ENCODE measurements at places on chromosomes 6 and 20.
A peak's percentile ranks its signal among the peaks of the same experiment; 100 is the strongest.

DNA sequence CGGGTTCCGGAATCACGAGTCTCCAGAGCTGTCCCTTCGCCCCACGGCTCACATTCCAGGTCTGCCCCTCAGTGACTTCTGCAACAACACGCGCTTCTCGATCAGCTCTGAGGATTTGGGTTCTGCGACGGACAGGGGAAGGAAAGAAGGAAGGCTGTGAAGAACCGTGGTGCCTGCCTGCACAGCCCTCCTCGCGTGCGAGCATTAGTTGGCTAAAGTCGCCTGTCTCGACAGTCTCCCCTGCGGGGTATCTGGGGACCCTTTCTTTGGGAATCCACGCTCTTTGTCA, 23.1 kb downstream of the VPS52 start:
- DNase-seq, result peak; percentile 15

GRCh38 chr6:131367206-131367873, 205.7 kb upstream of the ARG1 start:
- no peak for DNase-seq

DNA sequence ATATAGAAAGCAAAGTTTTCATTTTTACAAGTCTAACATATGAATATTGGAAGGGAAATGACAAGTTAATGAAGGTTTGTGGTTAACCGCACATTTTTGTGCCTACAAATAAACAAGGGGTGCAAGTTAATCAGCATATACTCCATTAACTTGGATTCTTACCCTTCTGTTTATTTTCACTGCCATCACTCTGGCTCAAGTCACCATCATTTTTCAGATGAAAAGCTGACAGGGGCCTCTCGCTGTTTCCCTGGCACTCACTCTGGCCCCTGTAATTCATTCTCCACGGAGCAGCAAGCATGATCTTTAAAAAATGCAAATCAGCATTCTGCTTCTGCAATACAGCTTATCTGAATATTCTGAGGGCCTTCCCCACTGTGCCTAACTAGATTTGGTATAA, 29.8 kb downstream of the APCDD1L start:
- no peak for DNase-seq

DNA sequence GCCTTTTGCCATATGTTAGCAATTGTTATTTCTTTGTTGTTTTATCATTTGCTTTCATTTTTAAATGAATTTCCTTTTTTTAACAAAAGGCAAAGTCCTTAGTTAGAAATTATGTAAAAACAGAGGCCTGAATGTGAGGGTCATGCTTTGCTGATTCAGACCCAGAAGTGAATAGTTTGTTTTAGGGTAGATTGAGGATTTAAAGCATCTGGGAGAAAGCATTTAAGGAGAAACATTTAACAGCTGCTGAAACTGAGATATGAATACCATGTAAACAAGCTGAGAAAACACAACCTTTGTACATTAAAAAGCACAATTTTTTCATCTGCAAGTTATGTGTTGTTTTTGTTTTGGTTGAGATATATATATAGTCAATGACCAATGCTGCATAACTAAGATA, 8.0 kb downstream of the HTR1B start:
- no peak for DNase-seq

- DNase-seq, result no peak
These were observed 33.1 kb downstream of the HBS1L start for GRCh38 chr6:135021310-135022049.

- DNase-seq, result no peak
These were observed 46.3 kb downstream of the UNC5CL start for GRCh38 chr6:40992746-40993145.

- DNase-seq, result no peak
These were observed 56.0 kb downstream of the TENT5A start for GRCh38 chr6:81696524-81696923.

- no peak for DNase-seq
These were observed 33.1 kb upstream of the LCA5 start for GRCh38 chr6:79570129-79571029.

DNA sequence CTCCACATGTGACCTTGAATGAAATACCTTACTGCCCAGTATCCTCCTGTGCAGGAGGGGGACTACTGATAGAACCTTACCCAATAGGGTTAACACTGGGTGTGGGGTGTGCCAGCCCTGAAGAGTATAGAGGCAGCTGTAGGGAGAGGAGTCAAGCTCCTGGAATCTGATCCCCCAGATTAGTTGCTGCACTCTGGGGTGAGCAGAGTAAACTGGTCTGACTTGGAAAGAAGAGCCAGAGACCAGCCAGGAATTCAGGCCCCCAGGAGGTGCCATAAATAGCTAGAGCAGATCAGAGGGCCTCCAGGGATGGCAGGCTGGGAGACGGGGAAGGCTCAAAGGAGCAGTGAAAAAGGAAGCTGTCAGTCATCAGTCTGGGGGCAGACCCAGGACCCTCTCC, 3.5 kb upstream of the APOBEC2 start:
- no peak for DNase-seq

GRCh38 chr6:167094820-167095637, 27.9 kb upstream of the CCR6 start:
- no peak for DNase-seq

DNA sequence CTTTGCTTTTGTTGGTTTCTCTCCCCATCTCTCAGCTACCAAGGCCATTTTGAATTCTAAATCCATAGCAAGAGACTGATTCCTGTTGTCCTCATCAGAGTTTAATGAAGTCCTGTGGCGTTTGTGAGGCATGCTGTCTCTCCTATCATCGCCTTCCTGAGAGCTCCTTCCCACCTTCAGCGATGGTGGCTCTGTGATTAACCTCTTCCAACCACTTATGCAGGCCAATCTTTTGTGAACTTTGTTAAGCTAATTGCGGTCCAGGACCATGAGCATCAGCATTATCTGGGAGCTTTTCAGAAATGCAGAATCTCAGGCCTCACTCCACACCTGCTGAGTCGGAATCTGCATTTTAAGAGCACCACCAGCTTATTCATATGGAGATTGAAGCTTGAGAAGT, 272.5 kb upstream of the CDYL start:
- no peak for DNase-seq

- DNase-seq, result no peak
These were observed 112.8 kb downstream of the ADGRG6 start for GRCh38 chr6:142414462-142415250.

GRCh38 chr6:121510568-121511177, 75.2 kb downstream of the GJA1 start:
- no peak for DNase-seq

DNA sequence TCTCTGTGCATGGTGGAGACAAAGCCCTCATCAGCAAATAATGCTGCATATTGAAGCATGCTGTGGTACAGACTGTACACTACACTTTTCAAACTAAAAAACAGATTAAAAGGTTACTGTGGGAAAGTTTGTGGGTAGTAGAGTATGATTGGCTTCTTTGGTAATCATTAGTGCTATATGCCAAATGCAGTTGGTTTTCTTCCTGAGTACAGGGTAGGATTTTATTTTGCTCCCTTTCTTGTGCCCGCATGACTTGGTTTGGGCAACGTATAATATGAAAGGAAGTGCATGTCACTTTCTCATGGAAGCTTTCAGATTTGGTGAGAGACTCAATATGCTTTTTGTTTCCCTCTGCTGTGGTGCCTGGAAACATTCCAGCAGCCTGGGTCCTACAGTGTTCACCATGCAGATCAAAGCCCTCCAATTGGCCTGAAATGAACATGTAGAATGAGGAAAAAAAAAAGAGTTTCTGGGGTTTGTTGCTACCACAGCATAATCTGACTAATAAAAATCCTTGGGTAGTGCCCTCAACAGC, 270.7 kb upstream of the ADGRB3 start:
- DNase-seq, result no peak

GRCh38 chr6:54053881-54054391, 57.3 kb upstream of the MLIP start:
- DNase-seq, result no peak

- DNase-seq, result no peak
These were observed 35.1 kb upstream of the FAM83C start for GRCh38 chr20:35327074-35327976.

- no peak for DNase-seq
These were observed 127.3 kb upstream of the RALGAPA2 start for GRCh38 chr20:20839771-20840170.

DNA sequence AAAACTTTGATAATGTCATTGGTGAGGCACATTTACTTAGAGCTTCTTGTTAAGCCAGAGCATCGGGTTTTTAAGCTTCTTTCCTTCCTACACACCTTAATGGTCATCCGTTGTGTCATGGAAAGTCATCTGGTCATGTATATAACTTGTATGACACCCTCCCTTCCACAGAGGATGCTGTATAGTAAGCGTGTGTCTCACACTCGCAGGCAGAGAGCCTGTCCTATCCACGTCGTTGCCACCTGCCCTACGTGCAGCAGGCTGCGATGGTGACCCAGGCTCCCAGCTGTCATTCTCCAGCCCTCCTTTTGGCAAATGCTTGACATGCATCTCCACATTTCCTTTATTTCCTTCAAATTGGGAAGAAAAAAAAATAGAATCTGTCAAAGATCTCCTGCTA, 85.6 kb downstream of the MYB start:
- DNase-seq, result no peak

DNA sequence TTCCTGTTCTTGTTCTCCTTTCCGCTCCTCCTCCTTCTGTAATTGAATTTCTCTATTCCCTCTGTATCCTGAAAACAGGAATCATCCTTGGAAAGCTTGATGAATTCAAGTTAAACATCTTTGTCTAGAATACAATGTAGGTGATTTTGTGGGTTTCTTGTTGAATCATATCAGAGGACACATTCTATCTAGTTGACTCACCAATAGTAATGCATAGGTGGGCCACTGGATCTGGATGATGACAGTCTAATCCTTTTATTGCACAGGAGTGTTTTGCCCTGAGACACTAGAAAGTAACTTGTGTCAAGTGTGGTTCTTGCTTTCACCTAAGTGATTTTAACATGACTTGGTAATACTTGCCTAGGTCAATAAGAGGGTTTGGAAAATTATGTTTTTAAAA, 164.3 kb downstream of the RFPL4B start:
- no peak for DNase-seq

DNA sequence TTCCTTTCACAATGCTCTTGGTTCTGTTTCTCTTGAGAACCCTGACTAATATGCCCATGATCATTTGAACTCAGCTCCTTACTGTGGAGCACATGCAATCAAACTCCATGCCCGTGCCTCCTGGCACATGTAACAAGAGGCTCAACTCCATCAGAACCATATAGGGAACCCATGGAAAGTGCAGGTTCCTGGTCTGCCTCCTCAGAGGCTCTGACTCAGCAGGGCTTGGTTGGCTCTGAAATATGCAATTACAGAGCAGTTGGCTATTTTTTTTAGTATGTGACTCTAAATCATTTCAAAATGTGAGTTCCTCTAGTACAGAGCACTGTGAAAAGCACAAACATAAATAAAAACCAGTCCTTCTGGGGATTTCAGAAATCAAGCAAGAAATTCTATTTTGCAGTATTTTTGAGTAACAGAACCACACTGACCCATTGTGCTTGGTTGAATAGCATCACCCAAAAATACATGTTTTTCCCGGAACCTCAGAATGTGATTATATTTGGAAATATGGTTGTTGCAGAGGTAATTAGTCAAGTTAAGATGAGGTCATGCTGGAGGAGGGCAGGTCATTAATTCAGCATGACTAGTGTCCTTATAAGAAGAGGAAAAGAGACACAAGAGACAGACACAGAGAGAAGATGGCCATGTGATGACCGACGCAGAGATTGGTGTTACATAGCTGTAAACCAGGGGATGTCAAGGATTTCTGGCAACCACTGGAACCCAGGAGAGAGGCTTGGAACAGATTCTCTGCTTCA, 13.2 kb upstream of the MAP3K4 start:
- no peak for DNase-seq

DNA sequence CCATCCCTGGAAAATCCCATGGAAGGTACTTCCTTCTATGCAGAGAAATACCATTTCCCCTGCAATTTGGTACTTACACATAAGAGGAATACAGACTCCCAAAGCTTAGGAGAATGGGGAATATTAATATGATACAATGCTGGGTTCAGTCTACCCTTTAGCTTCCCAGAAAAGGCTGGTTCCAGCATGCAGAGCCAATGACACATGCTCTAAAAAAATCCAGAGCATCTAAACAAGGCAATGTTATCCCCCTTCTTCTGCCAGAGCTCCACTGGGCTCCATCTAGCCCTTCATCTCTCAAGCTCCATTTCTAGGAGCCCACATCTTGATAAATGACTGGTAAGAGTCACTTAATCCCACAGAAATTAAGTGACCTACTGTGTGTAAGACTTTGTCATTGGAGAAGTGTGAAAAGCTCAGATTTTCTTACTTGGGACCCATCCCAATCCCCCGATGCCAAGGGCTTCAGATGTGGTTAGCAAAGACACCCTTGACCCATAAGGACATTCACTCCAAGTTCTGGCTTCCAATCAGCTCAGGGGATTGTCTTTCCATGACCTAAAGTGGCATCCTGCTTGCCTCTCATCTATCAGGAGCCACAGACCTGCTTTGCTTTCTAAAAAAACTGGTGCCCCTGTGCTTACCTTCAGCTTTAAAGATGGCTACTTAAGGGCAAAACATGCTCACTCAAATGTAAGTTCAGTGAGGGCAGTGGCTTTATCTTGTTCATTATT, 137.5 kb downstream of the UNC5CL start:
- no peak for DNase-seq

- no peak for DNase-seq
These were observed 142.4 kb upstream of the INSM1 start for GRCh38 chr20:20225325-20226043.

- DNase-seq, result no peak
These were observed 27.2 kb upstream of the SPAG4 start for GRCh38 chr20:35588397-35588796.

GRCh38 chr6:84172574-84172973, 54.9 kb downstream of the CEP162 start:
- no peak for DNase-seq

DNA sequence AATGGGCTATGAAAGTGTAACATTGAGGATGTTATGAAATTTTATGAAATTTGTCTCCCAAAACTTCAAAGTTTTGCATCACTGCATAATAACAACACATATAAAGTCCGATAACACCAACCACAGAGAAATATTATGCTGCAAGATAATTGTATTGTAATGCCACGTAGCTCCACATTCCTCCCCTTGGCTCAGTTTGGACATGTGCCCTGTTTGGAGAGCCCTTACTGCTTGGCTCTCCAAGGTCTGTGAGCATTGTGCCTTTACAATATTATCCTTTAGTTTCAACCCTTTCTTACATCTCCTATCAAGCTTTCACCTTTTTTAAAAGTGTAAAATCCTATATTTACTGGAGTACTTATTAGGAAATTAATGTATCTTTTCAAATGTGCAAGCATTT, 10.8 kb downstream of the HBS1L start:
- no peak for DNase-seq

- DNase-seq, result no peak
These were observed 61.9 kb downstream of the COL9A1 start for GRCh38 chr6:70241031-70241430.

GRCh38 chr6:144722154-144722737, 437.1 kb downstream of the UTRN start:
- no peak for DNase-seq

All from stimulated activated CD8-positive, alpha-beta memory T cell treated with anti-CD3 and anti-CD28 coated beads, Interleukin-2, amount 100 ng/mL, for 48 hours (primary cell).